ENCODE measurements at places on chromosomes 16 and 17. TPM values are rescaled to one million over a fixed set of nuclear protein-coding genes. Genes with fewer than 3 reads are reported as not detected.

SLC5A11 gene
- 6.3 TPM for polyA plus RNA-seq

DNA sequence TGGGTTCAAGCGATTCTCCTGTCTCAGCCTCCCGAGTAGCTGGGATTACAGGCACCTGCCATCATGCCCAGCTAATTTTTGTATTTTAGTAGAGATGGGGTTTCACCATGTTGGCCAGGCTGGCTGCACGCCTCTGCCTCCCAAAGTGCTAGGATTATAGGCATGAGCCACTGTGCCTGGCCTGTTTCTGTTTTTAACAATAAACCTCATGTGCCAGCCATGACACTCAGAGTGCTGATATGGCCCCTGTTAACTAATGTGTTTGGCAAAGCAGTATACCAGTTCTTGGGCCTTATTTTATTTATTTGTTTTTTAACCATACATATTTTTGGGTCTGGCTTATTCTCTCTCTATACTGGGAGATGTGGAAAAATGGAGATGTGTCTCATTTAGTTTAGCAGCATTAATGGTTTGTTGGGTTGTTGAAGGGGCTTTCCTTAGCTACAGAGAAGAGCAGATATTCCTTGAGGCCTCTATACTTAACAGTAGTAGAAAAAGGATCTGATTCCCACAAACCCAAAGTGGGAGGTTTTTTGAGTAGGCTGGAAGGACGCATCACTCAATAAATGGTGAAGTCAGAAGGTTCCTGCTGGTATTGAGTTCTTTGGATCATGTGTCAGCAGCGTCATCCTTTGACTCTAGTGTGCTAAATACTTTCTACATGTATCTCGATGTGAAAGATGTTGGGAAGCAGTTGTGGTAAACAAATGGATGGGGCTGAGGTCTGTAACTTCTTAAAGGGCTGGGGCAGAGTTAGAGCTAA, 16.2 kb upstream of the CDK5R1 start:
- DNase-seq, result no peak

SHISA6 gene
- 2.2 TPM for polyA plus RNA-seq

PIRT gene
- 0.03 TPM for polyA plus RNA-seq

DNA sequence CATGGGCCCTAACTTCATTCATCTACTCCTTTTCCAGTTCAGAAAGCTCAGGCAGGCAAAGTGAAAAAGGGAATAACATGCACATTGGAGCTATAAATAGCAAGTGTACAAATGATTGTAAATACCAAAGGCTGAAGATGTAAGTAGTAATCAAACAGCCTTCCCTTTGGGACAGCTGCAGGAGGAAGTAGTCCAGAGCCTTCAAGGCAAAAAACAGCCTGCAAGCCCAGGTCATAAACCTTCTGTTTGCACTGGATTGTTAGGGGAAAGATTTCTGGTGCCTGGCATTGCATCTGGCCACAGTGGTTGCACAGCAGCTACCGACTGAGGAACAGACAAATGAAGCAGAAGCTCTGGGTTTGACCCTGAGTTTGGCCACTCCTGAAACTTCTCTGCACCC, 98.6 kb upstream of the PMFBP1 start:
- DNase-seq, result no peak

HEATR9 gene
- polyA plus RNA-seq, result 0.10 TPM

- DNase-seq, result no peak
These were observed 30.4 kb upstream of the GFOD2 start for GRCh38 chr16:67749436-67750078.

DNA sequence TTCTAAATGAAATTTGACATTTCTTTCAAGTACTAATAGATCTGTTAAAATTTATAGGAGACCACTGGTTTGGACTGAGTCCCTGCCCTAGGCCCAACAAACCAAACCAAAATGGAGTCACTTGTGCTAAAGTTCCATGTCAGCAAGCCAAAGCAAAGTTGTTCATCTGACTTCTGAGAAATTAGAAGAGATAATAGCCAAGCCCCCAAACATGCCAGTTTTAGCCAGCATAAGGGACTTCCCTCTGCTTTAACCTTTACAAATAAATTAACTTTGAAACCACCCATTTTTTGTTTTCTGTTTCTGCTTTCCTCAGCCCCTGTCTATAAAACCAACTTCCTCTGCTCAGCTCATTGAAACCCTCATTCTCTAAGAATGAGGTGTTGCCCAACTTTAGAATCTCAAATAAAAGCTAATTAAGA, 18.9 kb downstream of the CDR2 start:
- DNase-seq, result no peak

DNA sequence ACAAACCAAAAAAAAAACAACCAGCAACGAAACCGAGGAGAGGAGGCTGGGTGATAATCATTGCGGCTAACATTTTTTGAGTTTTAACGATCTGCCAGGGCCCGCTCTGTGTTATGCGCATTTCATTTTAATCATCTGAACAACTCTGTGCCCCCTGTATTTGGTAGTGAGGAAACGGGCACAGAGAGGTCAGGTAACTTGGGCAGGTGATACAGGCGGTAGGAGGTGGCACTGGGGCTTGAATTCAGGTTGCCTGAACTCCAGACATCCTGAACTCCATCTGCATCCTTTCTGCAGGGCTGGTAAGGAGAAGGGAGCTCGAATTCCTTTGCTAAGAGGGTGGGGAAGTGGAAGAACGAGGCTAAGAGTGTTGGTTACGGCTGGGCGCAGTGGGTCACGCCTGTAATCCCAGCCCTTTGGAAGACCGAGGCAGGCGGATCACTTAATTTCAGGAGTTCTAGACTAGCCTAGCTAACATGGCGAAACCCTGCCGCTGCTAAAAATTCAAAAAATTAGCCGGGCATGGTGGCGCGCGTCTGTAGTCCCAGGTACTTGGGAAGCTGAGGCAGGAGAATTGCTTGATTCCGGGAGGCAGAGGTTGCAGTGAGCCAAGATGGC, 1.1 kb downstream of the CLUAP1 start:
- no peak for DNase-seq

GOSR2 gene
- 51.5 TPM for polyA plus RNA-seq

DNA sequence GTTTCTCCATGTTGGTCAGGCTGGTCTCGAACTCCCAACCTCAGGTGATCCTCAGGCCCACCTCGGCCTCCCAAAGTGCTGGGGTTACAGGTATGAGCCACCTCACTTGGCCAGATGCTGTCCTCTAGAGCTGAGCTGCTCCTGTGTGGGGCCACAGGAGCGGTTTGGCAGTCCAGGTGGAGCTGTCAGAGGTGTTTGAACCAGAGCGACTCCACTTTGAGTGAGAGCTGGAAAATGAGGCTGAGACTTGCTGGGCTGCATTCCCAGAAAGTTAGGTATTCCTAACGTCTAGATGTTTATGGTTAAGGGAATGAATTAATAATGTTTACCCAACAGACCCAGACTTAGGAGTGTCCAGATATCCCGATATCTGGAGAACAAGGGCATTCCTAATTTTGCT, 16.8 kb upstream of the PSMD7 start:
- DNase-seq, result no peak

GRCh38 chr17:15340966-15341365, 431 bp downstream of the TEKT3 start:
- no peak for DNase-seq

DNA sequence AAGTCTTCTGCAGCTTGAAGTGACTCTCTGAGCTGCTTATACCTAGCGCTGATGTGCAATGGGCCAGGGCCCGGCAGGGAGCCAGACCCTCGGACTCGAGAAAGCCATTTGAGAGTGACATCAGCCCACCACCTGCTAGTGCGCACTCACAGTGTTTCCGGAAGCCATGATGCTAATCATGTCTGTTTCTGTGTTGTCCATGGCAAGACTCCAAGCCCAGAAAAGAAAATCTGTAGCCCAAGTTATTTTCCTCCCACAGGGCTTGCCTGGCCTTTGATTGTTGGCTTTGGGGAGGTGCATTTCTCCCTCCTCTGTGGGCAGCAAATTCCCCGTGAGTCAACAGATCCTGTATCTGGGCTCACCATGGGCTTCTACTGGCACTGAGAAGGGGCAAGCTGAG, 1.8 kb upstream of the CDRT4 start:
- no peak for DNase-seq

- DNase-seq, result no peak
These were observed 13.9 kb downstream of the PER1 start for GRCh38 chr17:8138374-8138671.

DNA sequence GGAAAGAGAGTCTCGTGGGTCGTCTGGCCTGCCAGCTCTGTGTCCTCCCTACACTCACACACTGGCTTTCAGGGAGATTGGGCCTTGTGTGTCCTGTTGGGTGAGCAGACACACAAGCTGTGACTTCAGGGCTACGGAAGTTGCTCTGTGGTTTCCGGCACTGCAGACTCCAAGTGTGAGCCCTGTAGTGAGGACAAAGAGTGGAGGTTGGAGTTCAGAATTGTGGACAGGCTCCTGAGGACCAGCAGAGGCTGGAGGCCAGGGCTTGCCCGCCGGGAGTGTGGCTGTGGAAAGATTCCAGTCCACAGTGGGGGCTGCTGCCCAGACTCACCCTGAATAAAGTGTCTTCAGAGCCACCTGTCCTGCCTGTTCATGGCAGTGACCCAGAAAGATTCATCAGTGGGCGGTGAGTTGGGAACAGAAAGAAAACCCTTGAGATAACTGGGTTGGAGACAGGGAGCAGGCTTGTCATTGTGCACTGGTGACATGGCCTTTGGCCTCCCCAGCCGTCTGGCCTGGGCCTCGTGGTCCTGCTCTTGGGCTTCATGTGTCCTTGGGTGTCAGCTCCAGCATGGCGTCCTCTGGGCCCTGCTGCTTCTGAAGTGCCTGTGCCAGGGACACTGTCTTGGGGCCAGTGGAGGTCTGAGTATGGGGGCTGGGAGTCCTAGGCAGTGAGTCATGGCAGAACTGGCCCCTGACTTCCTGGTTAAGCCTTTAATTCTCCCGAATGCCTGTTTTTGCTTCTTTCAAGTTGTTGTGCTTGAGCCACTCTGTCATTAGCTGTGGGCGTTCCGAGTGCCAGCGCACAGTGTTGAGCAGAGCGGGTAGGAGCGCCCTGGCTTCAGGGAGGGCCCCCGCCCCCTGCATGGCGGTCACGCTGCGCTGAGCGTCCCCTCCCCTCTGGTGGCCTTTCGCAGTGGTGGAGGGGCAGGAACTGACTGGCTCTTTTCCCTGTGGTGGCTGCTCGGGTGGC, 19.9 kb upstream of the ZNF750 start:
- DNase-seq, result peak; percentile 78

RAMP2 gene
- 88.8 TPM for polyA plus RNA-seq

- no peak for DNase-seq
These were observed 196.0 kb downstream of the CBLN1 start for GRCh38 chr16:49085686-49086085.

HAGHL gene
- 7.7 TPM for polyA plus RNA-seq

GRCh38 chr16:68575082-68575481, 36.0 kb downstream of the ZFP90 start:
- DNase-seq, result no peak

JMJD8 gene
- 63.3 TPM for polyA plus RNA-seq

STUB1 gene
- polyA plus RNA-seq, result 110 TPM

CDR2L gene
- polyA plus RNA-seq, result 8.2 TPM

HEATR3 gene
- 22.4 TPM for polyA plus RNA-seq

NUP85 gene
- 78.9 TPM for polyA plus RNA-seq
